ENCODE measurements at places on chromosomes 11 and 22.

DNA sequence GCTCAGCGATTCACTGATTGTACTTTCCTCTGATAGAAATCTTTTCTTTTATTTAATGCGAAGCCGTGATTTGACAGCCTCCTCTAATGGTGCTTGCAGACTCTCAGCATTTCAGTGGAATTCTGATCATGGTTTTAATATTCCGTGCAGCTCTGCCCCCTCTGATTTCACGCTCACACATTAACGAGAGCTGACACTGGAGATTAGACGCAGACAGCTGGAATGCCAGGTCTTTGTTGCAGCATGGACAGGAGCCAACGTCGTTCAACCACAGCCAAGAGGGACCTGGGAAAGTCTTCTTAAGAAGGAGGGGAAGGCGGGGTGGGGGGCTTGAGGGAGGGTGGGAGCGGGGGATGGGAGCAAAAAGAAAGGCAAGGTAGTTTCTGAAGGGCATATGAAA lies 186.4 kb downstream of the BLID start:
- DNase-seq = no peak

DNA sequence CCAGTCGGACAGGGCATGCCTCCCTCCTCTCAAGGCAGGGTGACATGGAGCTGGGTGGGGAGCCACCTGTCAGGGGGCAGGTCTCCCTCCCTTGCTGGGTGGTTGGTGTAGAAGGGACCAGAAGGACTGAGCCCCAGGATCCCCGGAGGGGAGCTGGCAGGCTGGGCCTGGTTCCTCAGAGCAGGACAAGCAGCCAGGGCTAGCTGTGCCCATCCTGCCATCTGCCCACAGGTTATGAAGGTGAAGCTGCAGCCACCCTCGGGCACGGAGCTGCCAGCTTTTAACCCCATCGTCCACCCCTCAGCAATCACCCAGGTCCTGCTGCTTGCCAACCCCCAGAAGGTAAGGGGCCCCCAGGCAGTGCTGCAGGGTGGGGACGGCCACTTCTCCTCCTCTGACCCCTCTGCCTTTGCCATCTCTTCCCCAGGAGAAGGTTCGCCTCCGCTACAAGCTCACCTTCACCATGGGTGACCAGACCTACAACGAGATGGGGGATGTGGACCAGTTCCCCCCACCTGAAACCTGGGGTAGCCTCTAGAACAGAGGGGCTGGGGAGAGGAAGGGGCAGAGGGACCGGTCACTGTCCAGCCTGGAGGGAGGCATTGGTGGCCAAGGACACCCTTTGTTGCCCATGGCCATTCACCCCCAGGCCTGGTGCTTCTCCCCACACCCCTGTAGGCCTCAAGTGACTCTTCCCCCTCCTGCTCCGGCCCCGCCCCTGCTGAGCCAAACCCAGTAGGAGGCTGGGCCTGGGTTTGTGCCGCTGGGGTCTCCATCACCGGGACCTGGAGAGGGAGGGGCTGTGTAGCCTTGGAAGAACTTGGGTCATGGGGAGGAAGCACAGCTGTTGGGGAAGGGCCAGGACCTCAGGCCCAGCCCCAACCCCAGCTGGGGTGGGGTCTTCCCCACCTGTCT lies 7.0 kb upstream of the SH3BP1 start:
- no peak for DNase-seq

GRCh38 chr11:31874631-31875191 lies 63.6 kb upstream of the PAX6 start:
- DNase-seq = no peak

DNA sequence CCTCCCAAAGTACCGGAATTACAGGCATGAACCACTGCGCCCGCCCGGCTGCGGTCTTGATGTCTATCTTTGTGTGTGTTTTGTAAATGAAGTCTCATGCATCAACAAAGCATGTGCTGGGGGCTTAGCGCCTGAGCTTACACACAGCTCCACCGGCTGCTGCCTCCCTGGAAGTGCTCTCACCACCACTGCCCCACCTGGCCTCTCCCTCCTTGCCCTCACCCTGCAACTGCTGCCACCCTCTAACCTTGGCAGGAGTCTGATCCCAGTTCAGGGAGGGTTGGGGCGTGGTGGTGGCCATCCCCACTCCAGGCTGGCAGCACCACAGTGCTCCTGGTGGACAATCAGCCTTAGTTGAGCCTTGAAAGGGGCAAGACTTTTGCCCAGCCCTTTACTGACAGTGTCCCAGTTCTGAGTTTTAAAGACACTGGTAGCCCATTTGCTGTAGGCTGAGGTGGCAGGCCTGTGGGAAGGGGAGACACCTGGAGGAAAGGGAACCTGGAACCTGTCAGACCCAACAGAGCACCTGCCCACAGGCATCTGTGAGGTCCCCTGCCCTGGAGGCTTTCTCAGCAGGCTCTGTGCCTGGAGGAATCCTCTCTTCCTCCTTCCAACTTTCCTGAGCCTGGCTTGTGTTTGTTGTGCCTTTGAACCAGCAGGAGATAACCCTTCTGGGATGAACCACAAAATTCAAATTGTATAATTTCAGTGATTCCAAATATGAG lies 42.4 kb upstream of the WEE1 start:
- DNase-seq = no peak

- DNase-seq = no peak
Measured at GRCh38 chr22:42645938-42646568, 3.1 kb downstream of the CYB5R3 start.

DNA sequence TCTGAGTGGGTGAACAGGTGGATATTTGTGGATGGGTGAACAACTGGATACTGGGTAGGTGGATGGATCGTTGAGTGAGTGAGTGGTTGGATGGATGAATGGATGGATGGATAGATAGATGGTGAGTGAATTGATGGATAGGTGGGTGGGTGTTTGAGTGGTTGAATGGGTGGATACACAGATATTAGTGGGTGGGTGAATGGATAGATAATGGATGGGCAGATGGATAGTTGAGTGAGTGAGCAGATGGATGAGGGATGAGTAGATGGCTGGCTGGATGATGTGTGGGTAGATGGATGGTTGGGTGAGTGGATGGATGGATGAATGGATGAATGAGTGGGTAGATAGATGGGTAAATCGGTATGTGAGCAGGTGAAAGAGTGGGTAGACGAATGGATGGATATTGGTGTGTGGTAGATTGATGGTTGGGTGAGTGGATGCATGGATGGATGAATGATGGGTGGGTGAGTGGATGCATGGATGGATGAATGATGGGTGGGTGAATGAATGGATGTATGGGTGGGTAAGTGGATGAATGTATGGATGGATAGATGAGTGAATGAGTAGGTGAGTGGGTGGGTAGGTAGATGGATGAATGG lies 406.7 kb downstream of the MN1 start:
- DNase-seq = no peak

DNA sequence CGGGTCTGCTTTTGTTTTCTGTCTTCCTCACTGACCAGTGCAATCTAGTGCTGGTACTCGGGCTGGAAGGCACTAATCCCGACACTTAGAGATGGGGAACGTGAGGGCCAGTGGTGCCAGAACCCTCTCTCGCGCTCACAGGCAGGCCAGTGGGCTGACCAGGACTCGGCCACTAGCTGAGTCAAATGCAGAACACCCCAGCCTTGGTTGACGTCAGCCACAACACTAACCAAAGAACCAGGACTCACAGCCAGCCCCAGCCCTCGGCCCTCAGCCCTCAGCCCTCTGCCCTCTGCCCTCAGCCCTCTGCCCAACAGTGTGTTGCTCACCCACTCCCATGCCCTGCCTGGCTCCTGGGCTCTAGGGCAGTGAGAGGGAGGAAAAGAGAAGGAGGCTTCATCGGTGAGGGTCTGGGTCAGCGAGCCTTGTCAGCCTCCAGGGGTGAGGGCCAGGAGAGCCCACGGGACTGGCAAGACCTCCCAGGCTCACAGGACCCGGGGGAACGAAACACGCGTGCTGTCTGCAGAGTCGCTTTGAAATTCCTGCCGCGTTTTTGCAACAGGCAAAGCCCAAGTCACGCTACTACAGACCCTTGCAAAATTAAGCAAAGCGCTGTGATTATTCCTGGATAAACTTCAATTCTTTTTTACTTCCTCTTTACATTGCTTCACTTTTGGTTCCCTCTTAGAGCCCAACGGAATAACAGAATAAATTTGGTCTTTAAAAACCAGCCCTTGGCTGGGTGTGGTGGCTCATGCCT lies 27.5 kb downstream of the KIAA0930 start:
- peak; percentile 48 for DNase-seq

GRCh38 chr11:6523253-6523652 lies 26.2 kb downstream of the DNHD1 start:
- DNase-seq = no peak
